ENCODE measurements at places on chromosomes 12 and 14.

DNA sequence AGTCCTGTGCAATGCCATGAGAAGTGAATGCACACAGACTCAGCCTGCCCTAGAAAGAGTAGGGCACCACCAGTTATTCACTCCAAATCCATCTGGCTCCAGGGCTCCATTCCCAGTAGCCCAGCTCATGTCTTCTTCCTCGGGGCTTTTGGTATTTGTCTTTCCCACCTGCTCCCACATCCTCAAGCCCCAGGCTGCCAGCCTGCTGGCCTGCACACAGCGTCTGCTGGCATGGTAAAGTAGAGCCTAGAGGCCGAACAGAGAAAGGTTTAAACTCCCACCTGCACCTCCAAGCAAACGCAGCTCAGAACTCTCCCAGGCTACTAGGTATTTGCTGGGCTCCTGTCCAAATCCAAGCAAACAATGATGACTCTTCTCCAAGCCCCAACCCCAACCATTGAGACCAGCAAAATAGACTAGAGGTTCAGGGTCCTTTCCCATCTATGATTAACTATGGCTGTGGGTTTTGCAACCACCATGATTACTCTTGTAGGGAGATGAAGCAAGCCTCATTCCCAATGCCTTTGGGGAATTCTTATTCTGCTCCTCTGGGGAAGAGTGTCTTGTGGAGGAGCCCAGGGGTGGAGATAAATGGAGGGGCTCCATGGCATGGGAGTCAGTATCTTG is 5.2 kb upstream of the VDR start:
- DNase-seq = no peak

- no peak for DNase-seq
Observed at GRCh38 chr12:98409548-98409947, 105.8 kb upstream of the TMPO start.

DNA sequence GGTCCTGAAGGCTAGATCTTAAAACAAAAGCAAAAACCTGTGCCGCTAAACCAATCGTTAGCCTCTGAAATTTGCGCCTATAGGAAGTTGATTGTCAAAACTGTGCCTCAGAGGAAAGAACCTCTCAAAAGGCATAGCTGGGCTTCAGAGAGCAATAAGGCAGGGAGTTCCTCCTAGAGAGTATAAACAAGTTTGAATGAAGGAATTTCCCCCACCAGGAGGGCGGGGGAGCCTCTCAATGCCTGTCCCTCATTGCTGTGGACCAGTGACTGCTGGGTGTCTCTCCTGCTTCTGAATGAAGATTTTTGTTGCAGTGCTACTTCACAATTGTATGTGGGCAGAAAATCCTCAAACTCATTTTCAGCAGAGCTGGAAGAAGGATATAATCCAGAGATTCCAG is 88.6 kb downstream of the KCNK10 start:
- no peak for DNase-seq

GRCh38 chr12:85356596-85357385 is 76.8 kb downstream of the ALX1 start:
- no peak for DNase-seq

DNA sequence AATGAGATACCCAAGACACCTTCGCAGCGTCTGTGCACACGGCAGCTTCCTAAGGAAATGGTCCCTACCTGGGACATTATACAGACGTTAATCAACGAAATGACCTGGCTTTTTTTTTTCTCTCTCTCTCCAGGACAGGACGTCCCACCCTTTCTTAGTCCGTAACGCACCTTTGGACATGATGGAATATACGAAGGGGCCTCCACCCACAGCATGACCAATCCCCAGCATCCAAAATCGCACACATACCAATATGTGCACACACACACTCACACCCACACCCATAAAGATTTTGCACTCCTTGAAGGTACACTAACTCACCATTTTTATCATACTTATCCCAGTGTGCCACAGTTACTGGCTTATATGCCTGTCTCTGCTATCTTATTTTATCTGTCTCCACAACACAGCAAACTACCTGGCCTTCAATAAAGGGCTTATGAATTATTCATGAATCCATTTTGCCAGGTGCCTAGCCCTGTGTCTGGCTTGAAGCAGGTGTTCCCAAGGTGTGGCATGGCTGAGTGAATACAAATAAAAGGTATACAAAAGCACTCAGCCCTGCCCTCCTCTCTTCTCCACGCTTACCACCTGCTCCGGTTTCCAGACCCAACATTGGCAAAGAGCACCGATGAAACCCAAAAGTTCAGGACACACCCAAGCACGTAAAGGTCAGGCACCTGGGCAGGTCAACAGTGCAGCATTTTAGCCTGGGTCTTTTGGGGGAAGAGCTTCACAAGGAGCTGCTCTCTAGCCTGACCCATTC is 2.2 kb downstream of the SCNN1A start:
- no peak for DNase-seq

GRCh38 chr12:110243227-110243626 is 37.8 kb upstream of the ATP2A2 start:
- no peak for DNase-seq

GRCh38 chr14:87133073-87133801 is 859.7 kb downstream of the GALC start:
- DNase-seq = no peak

GRCh38 chr14:22176957-22177356 is 412.1 kb downstream of the DAD1 start:
- DNase-seq = no peak

DNA sequence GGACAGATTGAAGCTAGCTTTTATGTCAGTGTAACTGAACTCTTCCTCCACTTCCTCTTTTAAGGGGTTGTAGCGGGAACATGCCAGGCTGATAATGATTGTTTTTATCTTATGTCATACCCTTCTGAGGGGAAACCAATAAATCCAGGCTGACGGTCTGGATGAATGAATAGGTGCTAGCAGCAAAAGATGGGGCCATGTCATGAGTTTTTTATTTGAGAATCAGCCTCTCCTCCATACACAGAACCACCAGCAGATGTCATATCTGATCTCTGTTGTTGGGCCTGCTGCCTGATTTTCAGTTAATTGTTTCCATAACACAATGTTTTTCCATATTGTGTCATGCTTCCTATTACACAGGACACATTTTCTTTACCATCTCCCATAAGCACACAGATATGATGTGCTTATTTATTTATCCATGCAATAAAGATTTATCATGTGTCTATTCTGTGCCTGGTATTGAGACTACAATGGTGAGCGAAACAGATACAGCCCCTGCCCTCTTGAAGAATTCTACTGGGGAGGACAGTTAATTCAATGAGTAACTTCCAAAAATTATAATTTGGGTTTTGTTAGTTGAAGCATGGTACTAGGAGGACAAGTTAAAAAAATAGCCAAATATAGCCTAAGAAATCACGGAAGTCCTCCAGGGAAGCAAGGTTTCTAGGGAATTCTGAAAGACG is 33.6 kb upstream of the CRY1 start:
- no peak for DNase-seq

DNA sequence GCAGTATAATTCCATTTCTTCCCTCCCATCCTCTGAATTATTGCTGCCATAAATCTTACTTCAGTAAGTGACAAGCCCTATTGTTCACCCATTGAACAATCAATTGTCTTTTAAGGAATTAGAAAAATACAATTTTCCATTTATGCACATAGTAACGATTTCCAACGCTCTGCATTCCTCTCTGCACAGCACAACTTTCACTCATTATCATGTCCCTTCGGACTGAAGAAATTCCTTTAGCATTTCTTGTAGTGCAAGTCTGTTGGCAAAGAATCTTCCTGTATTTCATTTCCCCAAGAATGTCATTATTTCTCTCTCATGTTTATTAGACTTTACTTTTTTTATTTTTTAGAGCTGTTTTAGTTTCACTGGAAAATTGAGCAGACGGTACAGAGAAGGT is 252.1 kb upstream of the RTL1 start:
- no peak for DNase-seq

DNA sequence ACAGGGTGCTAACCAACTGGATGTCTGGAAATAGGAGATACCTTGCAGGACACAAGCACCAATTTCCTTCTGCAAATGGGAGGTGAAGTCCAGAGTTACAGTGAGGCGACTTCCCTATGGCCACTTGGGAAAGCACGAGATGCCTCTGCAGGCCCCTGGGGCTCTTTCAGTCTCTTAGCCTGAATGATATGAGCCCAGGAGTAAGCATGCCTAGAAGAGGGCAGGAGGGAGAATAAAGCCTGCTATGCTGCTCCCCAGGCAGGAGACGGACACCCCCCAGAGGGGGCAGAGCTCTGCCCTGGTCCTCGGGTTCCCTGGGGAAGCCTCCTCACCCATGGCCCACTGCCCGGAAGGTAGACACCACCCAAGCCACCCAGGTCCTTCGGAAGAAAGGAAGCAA is 105.1 kb downstream of the GCH1 start:
- DNase-seq = no peak

- peak; percentile 58 for DNase-seq
Observed at GRCh38 chr12:47935184-47935583, 28.2 kb upstream of the TMEM106C start.

DNA sequence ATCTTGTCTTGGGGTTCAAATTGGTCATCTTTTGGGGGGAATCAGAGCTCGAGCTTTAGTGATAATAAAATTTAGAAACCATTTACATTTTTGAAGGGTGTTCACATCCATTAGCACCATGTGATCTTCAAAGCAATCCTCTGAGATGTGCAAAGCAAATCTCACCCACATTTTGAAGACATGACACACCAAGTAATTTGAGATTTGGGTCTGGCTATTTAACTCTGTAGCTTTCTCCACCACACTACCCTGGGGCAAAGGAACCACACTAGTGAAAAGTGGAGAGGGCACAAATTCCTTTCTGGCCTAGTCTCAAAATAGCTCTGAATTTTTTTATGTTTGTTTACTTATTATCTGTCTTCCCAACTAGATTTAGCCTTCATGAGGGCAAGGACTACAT is 46.6 kb upstream of the TMEM233 start:
- DNase-seq = no peak

GRCh38 chr12:78951803-78952551 is 87.4 kb downstream of the SYT1 start:
- DNase-seq = no peak

- DNase-seq = no peak
Observed at GRCh38 chr12:2794191-2794735, 507 bp upstream of the FKBP4 start.

DNA sequence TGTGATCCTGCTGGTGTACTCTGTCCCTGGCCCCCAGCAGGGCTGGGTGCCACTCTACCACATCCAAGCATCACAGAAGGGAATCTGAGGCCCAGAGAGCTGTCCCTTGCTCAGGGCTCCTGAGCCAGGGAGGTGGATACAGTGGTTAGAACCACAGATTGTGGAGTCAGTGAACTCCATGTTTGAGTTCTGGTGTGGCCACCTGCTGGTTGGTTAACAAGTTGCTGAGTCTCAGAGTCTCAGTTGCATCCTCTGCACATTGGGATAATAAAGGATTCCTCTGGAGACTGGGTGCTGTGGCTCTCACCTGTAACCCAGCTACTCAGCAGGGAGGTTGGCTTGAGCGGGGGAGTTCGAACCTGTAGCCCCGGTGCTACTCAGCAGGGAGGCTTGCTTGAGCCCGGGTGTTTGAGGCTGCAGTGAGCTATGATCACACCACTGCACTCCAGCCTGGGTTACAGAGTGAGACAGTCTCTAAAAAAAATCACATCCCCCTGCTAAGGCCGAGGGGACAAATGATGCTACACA is 39.4 kb downstream of the MVK start:
- DNase-seq = no peak

DNA sequence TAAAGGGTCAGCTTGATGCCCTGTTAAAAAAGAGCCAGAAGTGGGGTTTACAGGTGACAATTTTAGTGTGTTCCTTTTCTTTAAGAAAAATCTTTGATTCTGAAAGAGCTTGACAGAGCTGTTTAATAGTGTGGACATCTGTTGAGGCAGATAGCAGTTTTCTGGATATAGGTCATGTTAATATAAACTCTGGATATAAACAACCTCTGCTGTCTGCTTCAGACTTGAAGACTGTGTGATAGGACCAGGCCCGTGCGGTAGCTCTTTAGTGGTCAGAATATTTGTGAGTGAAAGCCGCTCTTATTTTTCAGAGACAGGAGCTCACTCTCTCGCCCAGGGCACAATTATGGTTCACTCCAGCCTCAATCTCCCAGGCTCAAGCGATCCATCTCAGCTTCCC is 439.9 kb upstream of the RGS6 start:
- no peak for DNase-seq

DNA sequence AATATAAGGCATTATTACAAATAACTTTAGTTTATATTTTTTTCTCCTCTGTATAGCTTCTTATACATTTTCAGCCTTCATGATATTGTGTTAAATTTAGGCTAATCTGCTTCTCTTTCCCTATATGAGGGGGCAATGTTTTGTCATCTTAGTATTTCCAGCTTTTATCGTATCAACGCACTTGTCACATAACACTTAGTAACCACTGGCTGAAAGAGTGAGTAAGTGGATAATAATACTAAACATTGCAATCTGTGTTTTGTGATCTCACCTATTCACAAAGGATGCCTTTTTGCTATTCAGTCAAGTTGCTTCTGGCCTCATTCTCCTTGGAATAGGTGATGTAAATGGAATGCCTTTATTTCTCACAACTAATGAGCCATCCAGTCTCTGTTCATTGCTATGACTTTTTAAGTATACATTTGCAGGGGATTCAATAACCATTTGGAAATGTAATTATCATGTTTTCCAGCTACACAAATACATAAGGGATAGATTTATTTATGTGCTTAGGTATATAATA is 260.9 kb downstream of the BMP4 start:
- no peak for DNase-seq

GRCh38 chr12:2410496-2410895 is 357.7 kb downstream of the CACNA1C start:
- DNase-seq = no peak

- no peak for DNase-seq
Observed at GRCh38 chr14:91912035-91912434, 35.5 kb downstream of the FBLN5 start.

- peak; percentile 38 for DNase-seq
Observed at GRCh38 chr12:95083938-95084337, 10.5 kb upstream of the NR2C1 start.

DNA sequence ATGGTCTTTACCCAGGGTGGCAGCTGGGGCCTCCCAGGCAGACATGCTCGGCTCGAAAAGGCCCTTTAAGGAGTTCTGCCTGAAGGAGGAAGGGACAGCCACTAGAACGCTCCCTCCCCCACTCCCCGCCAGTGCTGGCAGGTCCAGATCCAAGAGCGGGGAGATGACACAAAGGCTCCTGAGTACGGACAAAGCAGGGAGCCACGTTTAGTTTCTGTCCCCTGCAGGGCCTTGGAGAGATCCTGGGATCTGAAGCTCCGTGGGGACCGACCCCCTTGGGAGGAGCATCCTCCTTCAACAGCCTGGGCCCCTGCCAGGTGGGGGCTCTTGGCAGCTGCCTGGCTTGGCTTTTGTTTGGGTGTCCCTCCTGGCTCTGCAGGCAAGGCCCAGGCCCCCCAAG is 89.7 kb downstream of the ESRRB start:
- no peak for DNase-seq

GRCh38 chr14:85426068-85426935 is 103.6 kb upstream of the FLRT2 start:
- no peak for DNase-seq

DNA sequence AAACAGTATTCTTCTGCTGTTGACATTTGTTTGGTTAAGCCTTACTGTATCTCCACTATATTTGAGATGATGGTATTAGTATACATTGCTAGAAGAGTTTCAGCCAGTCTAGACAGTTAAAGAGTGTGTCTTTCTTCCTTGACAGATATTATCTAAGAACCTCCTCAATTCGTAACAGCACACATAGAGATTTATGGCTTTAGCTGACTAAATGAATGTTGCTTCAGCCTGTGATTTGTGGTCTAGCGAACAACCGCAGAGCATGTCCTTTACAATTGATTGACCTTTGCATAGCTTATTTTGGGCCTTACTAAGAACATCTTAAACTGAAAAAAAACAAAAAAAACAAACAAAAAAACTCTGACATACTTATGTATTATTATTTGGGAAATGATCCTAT is 122.2 kb downstream of the DAAM1 start:
- no peak for DNase-seq
